Thymus (tissue), 14 donors: ENCODE measurements at places on chromosomes 7 and 10. TPM values are rescaled to one million over a fixed set of nuclear protein-coding genes. Genes with fewer than 3 reads are reported as not detected.

The ACHE gene
- polyA plus RNA-seq, result 7.9 TPM

The BMI1 gene
- 39.8 TPM for polyA plus RNA-seq

The CDHR3 gene
- polyA plus RNA-seq, result 2.2 TPM

The ACSM6 gene
- polyA plus RNA-seq, result 0.96 TPM

The SNX10 gene
- 15.9 TPM for polyA plus RNA-seq

The DYDC2 gene
- 0.52 TPM for polyA plus RNA-seq

The AGAP5 gene
- polyA plus RNA-seq, result 9.0 TPM

GRCh38 chr7:30525429-30525828, 20.8 kb upstream of the GGCT start:
- no peak for DNase-seq
- no peak overlapping the region for H3K27ac ChIP-seq
- H3K4me1 ChIP-seq, result no peaks in the 10 kb centered on the region
- H3K36me3 ChIP-seq, result no peaks in the 10 kb centered on the region

DNA sequence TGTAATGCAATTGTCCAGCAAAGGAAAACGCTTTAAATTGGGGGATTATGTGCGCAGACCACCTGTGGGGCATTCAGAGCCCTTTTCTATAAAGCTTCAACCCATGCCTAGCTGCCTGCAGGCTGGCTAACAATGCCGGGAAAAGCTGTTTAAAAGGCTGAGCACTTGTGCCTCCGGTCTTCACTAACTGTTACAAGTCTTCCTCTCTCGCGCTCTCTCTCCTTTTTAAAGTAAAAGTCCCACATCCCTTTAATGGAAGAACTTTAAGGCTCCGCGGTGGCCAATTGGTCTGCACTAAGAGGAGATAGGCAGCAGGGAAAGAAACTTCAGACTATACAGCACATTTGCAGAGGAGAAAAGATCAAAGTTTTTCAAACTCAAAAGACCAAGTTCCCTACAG, 4.6 kb downstream of the FZD8 start:
- no peak for DNase-seq
- peaks cover 56% of the 10 kb centered on the region for H3K27me3 ChIP-seq
- H3K36me3 ChIP-seq, result no peaks in the 10 kb centered on the region
- no peak overlapping the region for H3K4me3 ChIP-seq
- H3K27ac ChIP-seq, result no peak overlapping the region

- no peak for DNase-seq
- H3K4me3 ChIP-seq, result no peak overlapping the region
- no peaks in the 10 kb centered on the region for H3K36me3 ChIP-seq
- no peak overlapping the region for H3K27ac ChIP-seq
Measured at GRCh38 chr7:132004529-132004928, 448.1 kb upstream of the PODXL start.

DNA sequence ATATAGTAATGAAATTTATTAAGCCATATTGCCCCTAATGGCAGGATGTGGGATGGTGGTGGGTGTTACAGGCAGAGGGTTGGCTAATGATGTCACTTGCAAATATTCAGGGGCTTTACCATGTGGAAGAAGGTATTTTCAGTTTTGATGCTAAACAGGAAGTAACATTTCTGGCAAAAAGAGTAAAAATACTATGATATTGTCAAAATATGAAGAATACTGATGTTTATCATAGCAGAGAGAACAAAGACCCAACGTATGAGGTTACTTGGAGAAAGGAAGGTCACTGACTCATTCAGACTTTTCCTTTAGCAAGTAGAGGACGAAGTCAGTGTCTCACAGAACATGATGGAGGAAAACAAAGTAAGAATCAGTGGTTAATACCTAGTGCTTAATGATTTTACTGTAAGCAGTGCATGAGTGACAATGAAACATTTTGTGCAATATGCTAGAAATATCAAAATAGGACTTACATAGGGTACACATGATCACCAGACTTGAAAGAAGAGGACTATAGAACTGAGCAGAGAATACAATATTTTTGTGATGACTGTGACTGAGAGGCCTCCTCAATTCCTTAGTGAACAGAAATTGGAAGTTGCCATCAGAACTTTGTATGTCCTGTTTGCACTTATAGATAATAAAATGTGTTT, 89.7 kb upstream of the STEAP4 start:
- H3K27me3 ChIP-seq, result no peaks in the 10 kb centered on the region
- H3K4me1 ChIP-seq, result no peaks in the 10 kb centered on the region
- no peak overlapping the region for H3K27ac ChIP-seq
- H3K36me3 ChIP-seq, result no peaks in the 10 kb centered on the region
- no peak overlapping the region for H3K4me3 ChIP-seq

DNA sequence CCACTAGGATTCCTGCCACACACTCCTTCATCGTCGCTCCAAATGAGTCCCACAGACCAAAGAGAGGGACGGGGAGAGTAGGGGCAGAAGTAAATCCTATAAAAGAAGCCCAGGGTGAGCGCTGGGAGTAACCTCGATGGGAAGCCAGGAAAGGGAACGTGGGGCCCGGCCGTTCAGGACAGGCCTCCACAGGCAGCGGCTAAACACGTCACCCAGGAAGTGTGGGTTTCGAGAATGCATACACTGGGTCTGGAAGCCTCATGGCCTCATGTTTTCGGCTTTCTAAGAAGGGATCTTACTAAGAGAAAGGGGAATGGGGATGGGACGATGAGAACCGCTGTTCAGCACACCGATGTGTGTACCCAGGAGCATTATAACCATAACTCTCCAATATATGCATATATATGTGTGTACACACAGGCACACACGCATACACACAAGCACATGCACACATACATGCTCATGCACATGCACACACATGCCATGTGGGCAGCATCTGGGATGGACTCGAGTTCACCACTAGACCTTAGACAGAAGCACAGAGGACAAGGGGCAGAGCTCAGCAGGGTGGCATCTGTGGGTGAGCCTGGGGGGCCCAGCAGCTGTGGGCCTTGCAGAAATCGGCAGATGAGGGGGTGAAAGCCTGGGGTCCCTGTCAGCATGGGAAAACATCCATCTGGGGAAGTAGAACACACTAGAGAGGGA, 14.8 kb upstream of the CNPY1 start:
- no peaks in the 10 kb centered on the region for H3K36me3 ChIP-seq
- no peak overlapping the region for H3K27ac ChIP-seq
- DNase-seq, result no peak
- peaks cover 37% of the 10 kb centered on the region for H3K27me3 ChIP-seq

GRCh38 chr7:157001920-157002818, 8.3 kb downstream of the MNX1 start:
- peaks cover 99% of the 10 kb centered on the region for H3K27me3 ChIP-seq
- DNase-seq, result no peak
- H3K4me1 ChIP-seq, result no peaks in the 10 kb centered on the region
- no peaks in the 10 kb centered on the region for H3K36me3 ChIP-seq
- no peak overlapping the region for H3K27ac ChIP-seq
- H3K4me3 ChIP-seq, result no peak overlapping the region

- no peak overlapping the region for H3K27ac ChIP-seq
- no peaks in the 10 kb centered on the region for H3K27me3 ChIP-seq
- H3K36me3 ChIP-seq, result no peaks in the 10 kb centered on the region
- no peaks in the 10 kb centered on the region for H3K4me1 ChIP-seq
- H3K4me3 ChIP-seq, result no peak overlapping the region
Measured at GRCh38 chr10:70222340-70222794, 10.9 kb downstream of the PPA1 start.
